AG10803 (cell line): ENCODE measurements at places on chromosomes 5 and 9.

GRCh38 chr9:129374231-129374630 is 196.2 kb upstream of the IER5L start:
- no peak for DNase-seq

GRCh38 chr5:83246071-83246470 is 168.7 kb downstream of the XRCC4 start:
- no peak for DNase-seq

GRCh38 chr5:148805326-148806290 is 20.8 kb upstream of the ADRB2 start:
- no peak for DNase-seq

GRCh38 chr5:52987711-52988331 is 1.3 kb upstream of the ITGA2 start:
- DNase-seq = no peak

DNA sequence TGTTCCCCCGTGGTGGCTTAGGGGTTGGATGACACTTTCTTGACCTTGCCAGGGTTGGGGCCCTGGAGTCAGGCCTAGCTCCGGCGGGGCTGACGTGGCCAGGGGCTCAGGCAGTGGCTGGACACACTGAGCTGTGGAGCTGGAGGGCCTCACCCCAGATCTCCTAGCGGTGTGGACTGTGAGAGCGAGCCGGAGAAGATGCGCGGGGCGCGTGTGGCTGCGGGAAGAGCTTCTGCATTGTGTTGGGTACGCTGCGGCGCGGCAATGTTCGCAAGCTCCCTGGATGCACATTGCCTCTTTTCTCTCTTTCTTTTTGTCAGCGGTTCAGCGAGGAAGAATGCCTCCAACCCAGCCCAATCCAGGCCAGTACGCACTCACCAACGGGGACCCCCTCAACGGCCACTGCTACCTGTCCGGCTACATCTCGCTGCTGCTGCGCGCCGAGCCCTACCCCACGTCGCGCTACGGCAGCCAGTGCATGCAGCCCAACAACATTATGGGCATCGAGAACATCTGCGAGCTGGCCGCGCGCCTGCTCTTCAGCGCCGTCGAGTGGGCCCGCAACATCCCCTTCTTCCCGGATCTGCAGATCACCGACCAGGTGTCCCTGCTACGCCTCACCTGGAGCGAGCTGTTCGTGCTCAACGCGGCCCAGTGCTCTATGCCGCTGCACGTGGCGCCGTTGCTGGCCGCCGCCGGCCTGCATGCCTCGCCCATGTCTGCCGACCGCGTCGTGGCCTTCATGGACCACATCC is 4.8 kb downstream of the NR2F1 start:
- no peak for DNase-seq
